ENCODE measurements at places on chromosomes 13 and 19. TPM values are rescaled to one million over a fixed set of nuclear protein-coding genes. Genes with fewer than 3 reads are reported as not detected.

The RFX2 gene
- total RNA-seq, result 26.1 TPM

The LGALS7 gene
- total RNA-seq, result not detected

The CLEC17A gene
- not detected for total RNA-seq

DNA sequence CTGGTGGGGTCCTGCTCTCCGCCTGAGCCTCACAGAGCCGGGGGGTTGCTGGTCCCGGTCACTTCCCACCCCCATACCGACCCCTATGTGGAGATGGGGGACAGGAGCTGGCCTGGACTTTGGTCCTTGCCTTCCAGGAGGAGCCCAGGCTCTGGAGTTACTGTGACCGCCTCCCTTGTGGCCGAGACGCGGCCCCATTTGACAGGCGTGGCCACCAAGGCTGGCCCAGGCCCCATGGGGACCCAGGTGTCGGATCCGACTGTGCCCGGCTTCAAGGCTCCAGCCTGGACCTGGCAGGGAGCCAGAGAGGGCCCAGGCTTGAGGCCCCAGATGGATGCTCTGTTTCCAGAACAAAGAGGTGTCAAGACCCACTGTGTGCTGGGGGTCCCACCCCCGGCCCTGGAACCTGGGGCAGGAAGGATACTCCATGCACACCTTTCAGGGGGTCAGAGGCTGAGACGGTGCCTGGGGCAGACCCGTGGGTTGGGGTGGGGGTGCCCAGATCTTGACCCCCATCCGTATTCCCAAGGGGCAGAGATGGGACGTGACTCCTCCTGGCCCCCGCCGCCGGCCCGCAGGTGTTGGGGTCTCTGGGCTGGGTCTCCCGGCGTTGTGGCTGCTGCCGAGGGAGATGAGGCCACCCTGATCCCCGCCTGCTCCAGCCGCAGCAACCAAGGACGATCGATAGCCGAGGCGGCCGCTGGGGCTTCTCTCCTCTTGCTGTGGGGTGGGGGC, 47.8 kb upstream of the TCF3 start:
- no peaks in the 10 kb centered on the region for H3K4me1 ChIP-seq
- no peak overlapping the region for H3K4me3 ChIP-seq
- no peak for DNase-seq
- no peaks in the 10 kb centered on the region for H3K27me3 ChIP-seq
- no peak overlapping the region for H3K27ac ChIP-seq

DNA sequence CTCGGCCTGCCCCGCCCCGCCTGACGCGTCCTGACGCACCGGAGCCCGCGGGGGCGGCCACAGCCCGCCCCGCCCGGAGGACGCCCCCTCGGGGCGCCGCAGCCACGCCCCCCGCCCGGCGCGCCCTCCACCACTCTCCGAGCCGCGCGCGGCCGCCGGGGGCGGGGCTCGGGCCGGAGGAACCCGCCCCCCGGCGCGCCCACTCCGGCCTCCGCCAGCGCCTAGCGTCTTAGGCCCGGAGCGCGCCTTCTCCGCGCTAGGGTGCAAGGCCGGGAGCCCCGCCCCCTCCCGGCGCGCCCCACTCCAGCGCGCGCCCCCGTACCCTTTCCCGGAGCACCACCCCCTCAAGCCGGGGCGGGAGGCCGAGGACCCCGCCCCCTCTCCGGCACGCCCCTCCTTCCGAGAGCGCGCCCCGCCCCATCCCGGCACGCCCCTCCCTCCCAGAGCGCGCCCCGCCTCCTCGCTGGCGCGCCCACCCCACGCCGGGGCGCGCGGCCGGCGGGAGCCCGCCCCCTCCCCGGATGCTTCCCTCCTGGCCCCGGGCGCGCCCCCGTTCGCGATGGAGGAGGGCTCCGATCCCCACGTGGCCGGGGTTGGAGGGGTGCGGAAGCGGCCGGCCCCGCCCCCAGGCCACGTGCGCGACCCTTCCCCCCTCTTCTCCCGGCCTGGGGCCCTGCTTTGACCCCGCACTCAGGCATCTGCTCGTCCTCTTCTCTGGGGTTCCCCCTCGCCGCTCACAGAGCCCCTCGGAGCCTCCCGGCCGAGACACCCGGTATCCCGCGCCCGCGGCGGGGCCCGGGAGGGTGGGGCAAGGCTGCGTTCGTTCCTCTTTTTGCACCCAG, 480 bp upstream of the KLF16 start:
- peak; percentile 95 for DNase-seq
- no peaks in the 10 kb centered on the region for H3K36me3 ChIP-seq
- H3K4me1 ChIP-seq, result no peaks in the 10 kb centered on the region
- no peak overlapping the region for H3K27ac ChIP-seq
- no peaks in the 10 kb centered on the region for H3K27me3 ChIP-seq

GRCh38 chr19:40923934-40924391, 41.9 kb upstream of the CYP2A7 start:
- DNase-seq, result no peak
- no peaks in the 10 kb centered on the region for H3K36me3 ChIP-seq
- H3K4me1 ChIP-seq, result no peaks in the 10 kb centered on the region
- no peak overlapping the region for H3K27ac ChIP-seq
- no peak overlapping the region for H3K4me3 ChIP-seq

DNA sequence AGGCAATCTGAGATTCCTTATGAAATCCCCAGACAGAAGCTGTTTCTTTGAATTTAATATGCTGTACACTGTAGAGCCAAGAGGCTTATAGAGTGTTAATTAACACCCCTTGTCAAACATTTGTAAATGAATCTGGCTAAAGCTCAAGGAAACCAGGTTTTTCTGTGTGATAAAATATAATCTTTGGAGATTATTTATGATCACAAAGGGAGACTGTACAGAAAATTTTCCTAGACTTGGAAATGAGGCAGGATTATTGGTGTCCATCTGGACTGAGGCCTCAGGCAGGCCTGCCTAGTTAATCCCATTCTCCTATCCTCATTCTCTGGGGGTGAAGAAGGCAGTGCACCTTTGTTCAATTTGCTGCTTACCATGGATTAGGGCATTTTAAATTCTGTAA, 17.8 kb downstream of the KL start:
- H3K36me3 ChIP-seq, result no peaks in the 10 kb centered on the region
- no peaks in the 10 kb centered on the region for H3K27me3 ChIP-seq
- no peaks in the 10 kb centered on the region for H3K4me1 ChIP-seq
- DNase-seq, result no peak
- no peak overlapping the region for H3K4me3 ChIP-seq

DNA sequence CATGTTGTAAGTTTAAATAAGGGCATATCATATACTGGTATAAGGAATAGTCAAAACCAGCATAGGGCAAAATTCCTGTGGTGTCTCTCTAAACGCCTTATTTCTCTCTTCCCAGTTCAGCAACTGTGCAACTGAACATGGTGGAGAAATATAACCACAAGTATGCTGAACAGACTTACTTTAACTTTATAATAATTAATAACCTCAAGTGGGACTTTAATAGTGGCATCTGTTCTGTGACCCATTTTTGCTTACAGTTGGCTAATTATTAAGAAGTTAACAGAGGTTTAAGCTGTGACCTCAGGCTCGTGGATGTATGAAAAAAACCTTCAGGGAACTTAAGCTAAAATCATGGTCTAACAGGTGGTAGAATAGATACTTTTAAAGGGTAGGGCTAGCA, 54.3 kb downstream of the MICU2 start:
- H3K4me1 ChIP-seq, result peaks cover 2% of the 10 kb centered on the region
- H3K27ac ChIP-seq, result no peak overlapping the region
- no peaks in the 10 kb centered on the region for H3K36me3 ChIP-seq
- no peak for DNase-seq
- no peak overlapping the region for H3K4me3 ChIP-seq

DNA sequence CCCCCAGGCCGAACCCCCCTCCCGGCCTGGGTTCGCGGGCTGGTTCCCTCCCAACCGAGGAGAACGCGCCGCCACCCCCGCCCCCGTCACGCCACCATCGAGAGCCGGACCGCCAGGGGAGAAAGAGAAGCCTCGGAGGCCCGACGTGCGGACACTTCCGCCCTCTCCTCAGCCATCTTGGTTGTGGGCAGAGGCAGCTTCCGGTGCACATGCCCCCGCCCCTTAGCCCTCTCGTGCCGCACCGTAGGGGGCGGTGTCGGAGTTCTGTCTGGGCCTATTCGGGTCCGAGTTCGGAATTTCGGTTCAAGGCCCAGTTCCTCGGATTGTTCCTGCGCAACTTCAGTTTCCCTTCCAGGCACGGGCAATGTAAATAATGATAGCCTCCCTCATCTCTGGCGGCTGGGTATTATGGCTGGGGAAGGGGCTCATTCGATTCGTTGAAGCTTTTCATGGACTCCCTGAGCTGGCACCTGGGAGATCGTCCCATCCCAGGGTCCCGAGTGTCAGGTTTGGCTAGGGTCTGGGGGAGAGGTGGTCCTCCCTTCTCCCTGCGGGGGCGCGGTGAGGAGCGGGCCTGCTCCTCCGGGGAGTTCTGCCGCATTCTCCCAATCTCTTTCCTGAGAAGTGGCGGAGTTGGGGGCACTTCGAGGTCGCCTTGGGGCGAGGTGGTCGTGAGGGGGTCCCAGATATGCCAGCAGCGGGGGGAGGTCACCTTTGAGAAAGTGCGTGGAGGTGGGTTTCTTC, at the start of the genes IER2 and STX10:
IER2 (plus strand) TSS at position 225 of the 744 bp plus-strand sequence. CDS start 2,776 bp downstream, outside the sequence.
STX10 (minus strand) TSS at position 189 of the 744 bp plus-strand sequence. CDS start 202 bp downstream, outside the sequence.
- peak; percentile 99 for DNase-seq
- H3K27me3 ChIP-seq, result no peaks in the 10 kb centered on the region
- no peaks in the 10 kb centered on the region for H3K4me1 ChIP-seq
- H3K4me3 ChIP-seq, result peak within 1 kb of the TSS; percentile 82
- H3K27ac ChIP-seq, result peak within 1 kb of the TSS; percentile 93

GRCh38 chr13:59706101-59706976, 457.4 kb downstream of the DIAPH3 start:
- no peaks in the 10 kb centered on the region for H3K36me3 ChIP-seq
- H3K27ac ChIP-seq, result no peak overlapping the region
- H3K4me3 ChIP-seq, result no peak overlapping the region
- H3K27me3 ChIP-seq, result no peaks in the 10 kb centered on the region

DNA sequence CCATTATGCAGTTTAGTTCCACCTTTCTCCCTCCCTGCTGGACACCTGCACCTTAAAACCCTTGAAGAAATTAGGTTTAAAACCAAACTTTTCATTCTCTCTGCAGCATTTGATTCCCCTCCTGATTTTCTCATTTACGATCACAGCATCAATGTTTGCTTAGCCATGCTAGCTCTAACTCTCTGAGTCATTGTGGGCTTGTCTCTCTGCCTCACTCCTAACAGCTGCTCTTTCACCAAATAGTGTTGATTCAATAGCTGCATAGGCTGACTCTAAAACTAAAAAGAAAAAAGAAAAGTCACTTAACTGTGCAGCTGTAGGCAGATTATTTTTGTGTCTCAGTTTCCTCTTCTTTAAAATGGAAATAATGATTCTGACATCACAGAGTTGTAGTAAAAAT, 1124.9 kb downstream of the DIAPH3 start:
- no peak for DNase-seq
- H3K27me3 ChIP-seq, result no peaks in the 10 kb centered on the region
- no peak overlapping the region for H3K27ac ChIP-seq
- no peaks in the 10 kb centered on the region for H3K4me1 ChIP-seq
- no peaks in the 10 kb centered on the region for H3K36me3 ChIP-seq
- H3K4me3 ChIP-seq, result no peak overlapping the region

DNA sequence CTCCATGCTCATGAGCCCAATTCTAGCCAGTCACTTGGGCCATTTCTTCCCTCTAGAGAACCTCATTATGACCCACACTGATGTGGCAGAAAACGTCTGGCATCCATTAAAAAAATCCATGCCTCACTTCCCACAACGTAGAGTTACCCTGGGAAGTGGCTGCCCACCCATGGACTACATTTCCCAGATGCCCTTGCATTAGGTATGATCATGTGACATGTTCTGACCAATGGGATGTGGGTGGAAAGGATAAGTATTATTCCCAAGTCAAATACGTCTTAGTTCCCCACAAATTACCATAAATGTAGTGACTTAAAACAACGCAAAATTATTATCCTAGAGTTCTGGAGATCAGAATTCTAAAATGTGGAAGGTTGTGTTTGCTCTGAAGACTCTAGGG, 47.9 kb upstream of the ZNRF4 start:
- H3K4me3 ChIP-seq, result no peak overlapping the region
- no peaks in the 10 kb centered on the region for H3K4me1 ChIP-seq
- no peaks in the 10 kb centered on the region for H3K36me3 ChIP-seq

GRCh38 chr13:113584870-113585671, 518 bp downstream of the TFDP1 start:
- H3K4me3 ChIP-seq, result peak overlapping the region; percentile 92
- no peaks in the 10 kb centered on the region for H3K27me3 ChIP-seq
- H3K4me1 ChIP-seq, result no peaks in the 10 kb centered on the region
- no peak overlapping the region for H3K27ac ChIP-seq
- peak; percentile 40 for DNase-seq
- no peaks in the 10 kb centered on the region for H3K36me3 ChIP-seq

- H3K36me3 ChIP-seq, result no peaks in the 10 kb centered on the region
- no peak overlapping the region for H3K27ac ChIP-seq
- no peak overlapping the region for H3K4me3 ChIP-seq
- H3K4me1 ChIP-seq, result no peaks in the 10 kb centered on the region
- no peak for DNase-seq
These were observed 381.0 kb downstream of the TSHZ3 start for GRCh38 chr19:30968210-30968609.

- H3K36me3 ChIP-seq, result peaks cover 2% of the 10 kb centered on the region
- H3K27ac ChIP-seq, result no peak overlapping the region
- H3K4me1 ChIP-seq, result no peaks in the 10 kb centered on the region
- no peak overlapping the region for H3K4me3 ChIP-seq
- no peak for DNase-seq
These were observed 162.7 kb downstream of the KDM4B start for GRCh38 chr19:5131506-5132205.

DNA sequence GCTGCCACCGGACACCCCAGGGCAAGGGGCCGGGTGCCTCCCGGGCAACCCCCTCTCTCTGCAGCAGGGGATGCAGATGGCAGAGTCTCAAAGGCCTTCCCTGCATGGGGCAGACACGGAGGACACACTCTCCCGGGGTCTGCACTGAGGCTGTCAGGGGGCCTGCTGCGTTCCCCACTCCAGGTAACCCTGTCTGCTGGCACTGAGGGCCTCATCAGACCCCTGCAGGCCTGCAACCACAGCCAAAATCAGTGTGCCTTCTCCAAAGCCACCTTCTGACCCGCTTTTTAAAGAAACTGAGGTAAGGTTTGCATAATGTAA, 93.9 kb downstream of the GNG7 start:
- DNase-seq, result no peak
- H3K36me3 ChIP-seq, result no peaks in the 10 kb centered on the region
- H3K4me1 ChIP-seq, result no peaks in the 10 kb centered on the region
- no peaks in the 10 kb centered on the region for H3K27me3 ChIP-seq

DNA sequence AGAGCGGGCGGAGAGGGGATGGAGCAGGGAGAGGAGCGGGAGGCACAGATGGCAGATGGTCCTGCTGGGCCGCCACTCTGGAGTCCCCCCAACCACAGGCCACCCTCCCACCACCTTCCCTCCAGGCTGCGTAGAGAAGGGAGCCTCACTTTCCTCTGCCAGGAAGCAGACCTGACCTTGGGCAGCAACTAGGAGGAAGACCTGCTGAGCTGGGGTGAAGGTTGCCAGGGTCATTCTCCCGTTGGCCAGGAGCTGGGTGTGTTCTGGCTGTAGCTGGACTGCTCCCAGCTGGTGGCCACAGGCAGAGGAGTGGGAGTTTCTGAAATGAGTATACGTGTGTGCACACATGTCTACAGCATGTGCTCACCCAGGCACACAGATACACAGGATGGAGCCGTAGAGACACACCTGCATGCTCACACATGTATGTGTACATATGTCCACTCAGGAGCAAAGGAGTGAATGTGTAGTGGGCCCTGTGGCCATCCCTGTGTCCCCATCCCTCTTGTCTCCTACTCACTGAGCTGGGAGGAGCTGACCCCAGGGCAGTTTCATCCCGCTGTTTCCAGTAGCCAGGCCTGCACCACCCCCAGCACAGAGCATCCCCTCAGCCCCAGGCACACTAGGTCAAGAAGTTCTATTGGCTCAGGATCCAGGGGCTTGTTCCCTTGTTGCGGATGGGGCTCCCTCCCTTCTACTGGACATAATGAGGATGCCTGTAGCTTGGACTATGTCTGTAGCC, 53.0 kb downstream of the CHST8 start:
- H3K27ac ChIP-seq, result no peak overlapping the region
- no peaks in the 10 kb centered on the region for H3K4me1 ChIP-seq
- no peaks in the 10 kb centered on the region for H3K27me3 ChIP-seq
- no peak overlapping the region for H3K4me3 ChIP-seq
- peak; percentile 49 for DNase-seq
